ENCODE measurements at places on chromosomes 4 and X.

- no peak for DNase-seq
These were observed 91.3 kb downstream of the PTPN13 start for GRCh38 chr4:86685401-86685800.

- no peak for DNase-seq
These were observed 131.7 kb downstream of the SPCS3 start for GRCh38 chr4:176451443-176451842.

DNA sequence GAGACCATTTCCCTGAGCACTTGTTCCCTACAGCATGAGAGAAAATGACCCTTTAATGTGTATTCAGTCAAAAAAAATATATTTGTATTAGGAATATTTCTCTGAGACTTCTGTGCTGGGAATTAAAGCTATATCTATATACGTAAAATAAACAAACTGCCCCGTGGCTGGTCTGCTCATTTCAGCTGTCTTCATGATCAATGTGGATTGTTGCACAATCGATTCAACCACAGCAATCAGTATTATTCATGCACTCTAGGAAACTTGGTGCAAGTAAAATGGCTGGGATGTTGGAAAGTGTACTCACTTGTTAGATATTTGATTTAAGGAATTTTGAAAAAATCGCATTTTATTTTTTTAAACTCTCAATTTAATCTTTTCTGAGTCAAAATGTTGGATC is 307.9 kb upstream of the ZFP42 start:
- DNase-seq: no peak

- DNase-seq: no peak
These were observed 2138.2 kb downstream of the PCDH7 start for GRCh38 chr4:32858361-32858760.

- DNase-seq: no peak
These were observed 492 bp downstream of the GALNT7 start for GRCh38 chr4:173169178-173169427.

- DNase-seq: peak; percentile 49
These were observed 8.7 kb downstream of the TBC1D14 start for GRCh38 chr4:6918338-6918737.

DNA sequence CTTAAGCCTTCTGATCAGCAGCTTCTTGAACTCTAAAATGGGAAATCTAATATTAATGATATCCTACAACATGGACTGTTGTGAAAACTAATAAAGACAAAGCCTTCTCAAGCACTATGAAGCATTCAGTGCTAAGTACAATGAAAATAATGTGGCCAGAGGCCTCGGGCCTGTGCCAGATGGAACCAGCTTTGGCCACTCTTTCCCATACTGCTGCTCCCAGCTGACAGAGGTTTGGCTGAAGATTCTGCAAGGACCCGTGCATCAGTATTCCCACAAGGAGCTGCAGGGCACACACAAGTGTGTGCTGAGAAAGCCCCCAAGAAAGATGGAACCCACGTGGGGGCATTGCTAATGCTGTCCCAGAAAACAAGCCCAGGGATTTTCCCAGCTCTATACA is 60.5 kb upstream of the RPL34 start:
- DNase-seq: no peak

DNA sequence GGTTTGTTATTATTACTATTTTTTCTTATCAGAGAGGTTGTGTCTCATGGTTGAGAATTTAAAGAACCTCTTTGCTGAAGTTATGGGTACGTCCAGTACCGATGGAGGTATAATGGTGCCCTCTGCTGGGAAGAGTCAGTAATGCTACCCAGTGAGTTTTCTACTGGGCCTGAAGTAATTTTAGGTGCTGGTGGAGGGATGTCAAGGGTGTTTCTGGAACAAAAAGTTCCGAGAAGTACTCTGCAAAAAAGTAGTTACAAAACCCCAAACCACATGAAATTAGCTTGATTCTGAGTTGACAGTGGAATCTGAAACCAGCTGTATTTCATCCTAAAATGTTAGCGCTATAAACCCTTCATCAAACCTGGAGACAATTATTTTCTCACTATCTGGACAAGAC is 102.5 kb upstream of the MID1 start:
- peak; percentile 50 for DNase-seq

- no peak for DNase-seq
These were observed 1569.9 kb downstream of the PCDH7 start for GRCh38 chr4:32290102-32290501.

GRCh38 chr4:121697564-121697963 is 784 bp upstream of the ANXA5 start:
- no peak for DNase-seq

DNA sequence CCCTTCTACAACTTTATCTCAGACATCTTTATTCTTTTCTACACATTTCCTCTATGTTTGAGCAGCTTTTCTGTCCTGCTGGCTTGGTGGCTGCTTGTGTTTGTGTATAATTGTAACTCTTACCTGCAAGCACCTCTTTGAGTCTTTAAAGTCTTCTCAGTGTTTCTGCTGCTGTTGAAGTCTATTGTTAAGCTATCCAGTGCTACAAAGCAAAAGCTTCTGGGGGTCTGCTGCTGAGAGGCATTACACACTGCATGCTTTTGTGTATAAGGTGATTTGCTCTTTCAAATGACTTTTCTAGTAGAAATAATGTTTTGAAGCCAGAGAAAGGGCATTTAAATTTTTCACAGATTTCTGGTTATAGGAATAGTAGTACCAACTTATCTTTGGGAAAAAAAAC is 241.8 kb downstream of the DTHD1 start:
- no peak for DNase-seq

- no peak for DNase-seq
These were observed 937.2 kb upstream of the GRID2 start for GRCh38 chr4:91366554-91366953.

- DNase-seq: no peak
These were observed 227.0 kb downstream of the MAGEB17 start for GRCh38 chrX:16394290-16394689.

DNA sequence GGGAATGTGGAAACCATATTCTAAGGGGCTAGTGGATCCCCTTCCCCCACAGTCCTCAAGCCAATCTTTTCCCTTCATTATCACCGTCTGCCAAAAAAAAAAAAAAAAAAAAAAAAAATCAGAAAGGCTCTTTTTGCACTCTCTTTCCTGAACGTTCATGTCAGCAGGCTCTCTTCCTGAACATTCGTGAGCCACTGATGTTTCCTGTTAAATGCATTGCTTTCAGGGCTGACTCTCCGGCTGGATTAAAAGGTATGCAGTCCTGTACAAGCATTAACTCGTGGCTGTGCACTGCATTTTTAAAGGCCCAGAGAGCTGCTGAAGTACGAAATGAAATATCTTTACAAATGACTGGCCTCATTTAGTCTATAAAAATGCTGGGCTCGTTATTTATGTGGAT is 34.0 kb upstream of the TSPAN5 start:
- DNase-seq: no peak

DNA sequence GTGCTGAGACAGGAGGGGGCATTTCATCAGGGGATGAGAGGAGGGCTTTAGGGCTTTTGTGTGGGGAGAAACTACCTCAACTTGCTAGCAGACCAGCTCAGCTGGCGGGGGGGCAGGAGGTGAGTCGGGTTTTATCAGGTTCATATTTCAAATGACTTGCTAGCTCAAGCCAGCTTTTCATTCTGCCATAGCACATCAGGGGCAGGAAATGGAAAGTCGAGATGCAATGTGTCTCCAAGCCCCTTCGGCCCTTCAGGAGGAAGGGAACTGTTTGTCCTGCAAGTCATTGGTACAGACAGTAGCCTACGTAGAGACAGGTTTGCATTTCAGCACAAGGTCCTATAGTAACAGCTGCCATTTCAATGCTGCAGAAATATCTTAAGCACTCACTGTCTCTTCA is 194.1 kb downstream of the PTTG2 start:
- no peak for DNase-seq

DNA sequence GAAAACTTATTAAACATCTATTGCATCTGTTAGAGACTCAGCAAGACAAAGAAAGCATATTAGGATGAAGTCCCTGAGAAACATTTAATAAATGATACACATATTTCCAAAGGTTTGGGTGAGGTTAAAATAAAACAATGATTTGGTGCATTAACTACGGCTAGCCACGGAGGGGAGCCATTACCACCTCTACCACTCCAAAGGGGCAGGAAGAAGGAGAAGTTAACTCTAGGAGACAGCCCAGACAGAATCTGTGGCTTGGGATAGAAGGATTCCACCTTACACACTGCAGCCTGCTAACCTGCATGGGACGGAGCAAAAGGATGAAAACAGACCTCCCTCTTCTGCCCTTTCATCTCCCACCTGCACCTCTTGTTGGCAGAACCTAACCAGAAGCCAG is 189.1 kb upstream of the C1QTNF7 start:
- DNase-seq: peak; percentile 57

GRCh38 chr4:112001041-112001440 is 144.2 kb upstream of the FAM241A start:
- DNase-seq: no peak

GRCh38 chr4:91958596-91958995 is 345.2 kb upstream of the GRID2 start:
- DNase-seq: no peak

DNA sequence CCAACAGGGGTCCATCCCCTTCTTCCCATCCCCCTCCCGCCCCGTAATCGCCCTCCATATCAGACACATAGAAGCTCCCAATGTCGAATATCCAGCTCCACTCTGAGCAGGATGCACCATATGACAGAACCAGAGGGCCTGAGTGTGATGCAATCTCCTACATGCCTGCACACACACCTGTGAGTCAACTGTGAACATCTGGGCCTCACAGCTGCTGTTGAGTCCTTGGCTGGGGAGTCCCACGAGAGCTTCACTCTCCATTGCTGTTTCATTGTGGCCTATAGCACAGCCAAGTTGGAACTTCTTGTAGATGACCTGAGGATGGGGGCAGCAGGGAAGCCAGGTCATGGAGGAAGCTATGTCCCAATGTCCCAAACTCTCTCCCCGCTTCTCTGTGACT is 8.2 kb downstream of the SLC38A5 start:
- DNase-seq: no peak
